ENCODE measurements at places on chromosomes 6 and 20. TPM values are rescaled to one million over a fixed set of nuclear protein-coding genes. Genes with fewer than 3 reads are reported as not detected.

Gene SUMO4
- not detected for total RNA-seq

Gene KCNB1
- 0.81 TPM for total RNA-seq

Gene TMEM74B
- 2.9 TPM for total RNA-seq

Gene RNF146
- total RNA-seq, result 41.0 TPM

Gene RUNX2
- 0.43 TPM for total RNA-seq

- no peak for DNase-seq
These were observed 30.4 kb downstream of the KIZ start for GRCh38 chr20:21156266-21156665.

- no peak for DNase-seq
These were observed 167.4 kb downstream of the ADGRG6 start for GRCh38 chr6:142469220-142469619.

- no peak for DNase-seq
These were observed 10.7 kb downstream of the PPIL1 start for GRCh38 chr6:36863670-36864540.

- DNase-seq, result no peak
These were observed 129.2 kb downstream of the TBX18 start for GRCh38 chr6:84635081-84635761.

- DNase-seq, result peak; percentile 75
These were observed 140.5 kb upstream of the ATXN1 start for GRCh38 chr6:16901782-16902181.

DNA sequence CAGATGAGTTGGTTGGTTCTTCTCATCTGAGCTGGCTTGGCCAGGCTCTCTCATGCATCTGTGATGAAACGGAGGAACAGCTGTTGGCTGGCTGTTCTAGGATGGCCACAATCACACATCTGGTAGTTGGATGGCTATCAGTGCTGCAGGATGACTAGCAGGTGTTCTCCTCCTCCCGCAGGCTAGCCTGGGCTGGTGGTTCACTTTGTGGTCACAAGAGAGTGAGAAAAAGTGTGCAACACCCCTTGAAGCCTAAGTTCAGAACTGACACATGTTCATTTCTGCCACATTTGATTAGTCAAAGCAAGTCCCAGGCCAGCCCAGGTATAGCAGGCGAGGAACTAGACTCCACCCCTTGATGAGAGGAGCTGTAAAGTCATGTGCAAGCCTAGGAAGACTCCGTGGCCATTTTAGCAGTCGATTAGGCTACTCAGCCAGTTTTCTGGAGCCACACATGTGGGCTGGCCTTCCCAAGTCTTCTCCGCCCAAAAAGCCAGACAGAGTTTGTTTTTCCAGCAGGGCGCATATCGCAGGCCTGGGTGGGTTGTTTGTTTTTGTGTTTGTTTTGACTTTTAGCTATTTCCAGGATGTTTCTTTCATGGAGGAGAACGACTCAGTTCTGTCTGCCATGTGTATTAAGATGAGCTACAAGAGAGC lies 120.8 kb downstream of the ISM1 start:
- DNase-seq, result no peak

- DNase-seq, result no peak
These were observed 156.3 kb upstream of the EPHA7 start for GRCh38 chr6:93575495-93576267.

DNA sequence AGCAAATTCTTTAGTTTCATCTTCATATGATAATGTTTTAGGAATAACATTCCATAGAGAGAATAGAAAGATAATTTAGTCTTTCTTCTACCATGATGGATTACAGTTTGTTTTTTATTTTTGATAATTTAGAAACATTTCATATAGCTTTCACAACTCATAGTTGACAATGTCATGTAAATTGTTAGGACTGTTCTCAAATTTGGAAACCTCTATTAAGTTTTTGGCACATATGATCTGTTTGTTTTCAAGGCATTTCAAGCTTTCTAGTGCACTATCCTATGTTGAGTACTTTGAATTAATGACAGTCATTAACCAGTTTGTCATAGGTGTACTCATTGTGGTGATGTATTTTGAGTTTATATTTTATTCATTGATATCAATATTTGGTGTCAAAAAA lies 10.7 kb upstream of the TFB1M start:
- DNase-seq, result no peak
